ENCODE measurements at places on chromosomes 11 and 22. TPM values are rescaled to one million over a fixed set of nuclear protein-coding genes. Genes with fewer than 3 reads are reported as not detected.

The PTH gene
- not detected for polyA plus RNA-seq

The ZNF70 gene
- polyA plus RNA-seq, result 1.6 TPM

The RAB38 gene
- polyA plus RNA-seq, result 7.2 TPM

The MSANTD4 gene
- 19.9 TPM for polyA plus RNA-seq

The OR8G1 gene
- not detected for polyA plus RNA-seq

The KCTD14 gene
- 3.1 TPM for polyA plus RNA-seq

The FDXACB1 gene
- polyA plus RNA-seq, result 2.1 TPM

The SYCE3 gene
- polyA plus RNA-seq, result not detected

All from AG04450 (cell line).